ENCODE measurements at places on chromosomes 11 and 22.

- no peak for DNase-seq
These were observed 1.7 kb downstream of the PDE3B start for GRCh38 chr11:14645015-14645912.

DNA sequence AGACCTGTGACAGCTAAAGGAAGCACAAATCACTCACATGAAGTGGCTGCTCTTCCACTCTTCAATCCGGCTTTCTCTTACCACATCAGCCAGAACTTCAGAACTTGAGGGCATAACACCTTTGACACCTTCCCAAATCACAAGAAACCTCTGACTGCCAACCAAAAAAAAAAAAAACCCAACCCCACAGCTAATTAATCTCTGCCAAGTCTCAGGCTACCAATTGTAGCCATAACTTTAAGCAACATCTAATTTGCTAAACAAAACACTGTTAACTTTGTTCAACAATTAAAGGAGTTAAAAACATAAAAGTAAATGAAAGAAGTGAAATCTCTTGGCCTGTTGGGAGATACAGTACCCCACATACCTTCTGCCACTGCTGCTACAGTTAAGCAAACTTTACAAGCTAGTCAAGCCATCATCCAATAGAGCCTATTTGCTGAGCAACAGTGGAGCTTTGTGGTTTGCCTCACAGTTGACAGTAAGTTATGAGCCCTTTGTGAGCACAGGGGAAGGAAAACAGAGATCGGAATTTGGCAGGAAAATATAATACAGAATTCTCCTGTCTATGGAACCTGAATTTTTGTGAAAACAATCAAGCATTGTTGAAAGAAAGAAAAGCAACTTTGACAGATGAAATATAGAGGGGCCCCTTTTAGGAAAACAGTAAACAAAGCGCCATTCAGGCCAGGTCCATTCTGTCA is at the start of gene SOX6:
Gene SOX6 (minus strand): TSS at position 490 of the 704 bp plus-strand sequence. CDS start 15,298 bp downstream, outside the sequence.
- no peak for DNase-seq

GRCh38 chr11:100970283-100971164 is 159.1 kb downstream of the PGR start:
- DNase-seq, result no peak

DNA sequence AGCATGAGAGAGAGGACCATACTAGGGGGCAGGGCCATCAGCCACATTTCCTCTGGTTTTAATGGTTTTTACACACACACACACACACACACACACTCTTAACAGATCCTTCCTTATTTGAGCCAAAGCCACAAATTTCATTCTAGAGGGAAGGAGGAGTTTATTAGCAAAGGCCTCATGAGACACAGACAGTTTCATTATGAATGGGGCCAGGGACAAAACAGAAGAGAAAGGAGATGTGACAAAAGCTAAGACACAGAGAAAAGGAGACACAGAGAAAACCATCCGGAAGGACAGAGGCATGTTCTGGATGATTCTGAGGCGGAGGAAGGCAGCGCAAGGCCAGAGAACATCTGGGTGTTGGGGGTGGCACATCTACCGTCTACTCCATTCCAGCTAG is 32.2 kb upstream of the ARFGAP3 start:
- no peak for DNase-seq

DNA sequence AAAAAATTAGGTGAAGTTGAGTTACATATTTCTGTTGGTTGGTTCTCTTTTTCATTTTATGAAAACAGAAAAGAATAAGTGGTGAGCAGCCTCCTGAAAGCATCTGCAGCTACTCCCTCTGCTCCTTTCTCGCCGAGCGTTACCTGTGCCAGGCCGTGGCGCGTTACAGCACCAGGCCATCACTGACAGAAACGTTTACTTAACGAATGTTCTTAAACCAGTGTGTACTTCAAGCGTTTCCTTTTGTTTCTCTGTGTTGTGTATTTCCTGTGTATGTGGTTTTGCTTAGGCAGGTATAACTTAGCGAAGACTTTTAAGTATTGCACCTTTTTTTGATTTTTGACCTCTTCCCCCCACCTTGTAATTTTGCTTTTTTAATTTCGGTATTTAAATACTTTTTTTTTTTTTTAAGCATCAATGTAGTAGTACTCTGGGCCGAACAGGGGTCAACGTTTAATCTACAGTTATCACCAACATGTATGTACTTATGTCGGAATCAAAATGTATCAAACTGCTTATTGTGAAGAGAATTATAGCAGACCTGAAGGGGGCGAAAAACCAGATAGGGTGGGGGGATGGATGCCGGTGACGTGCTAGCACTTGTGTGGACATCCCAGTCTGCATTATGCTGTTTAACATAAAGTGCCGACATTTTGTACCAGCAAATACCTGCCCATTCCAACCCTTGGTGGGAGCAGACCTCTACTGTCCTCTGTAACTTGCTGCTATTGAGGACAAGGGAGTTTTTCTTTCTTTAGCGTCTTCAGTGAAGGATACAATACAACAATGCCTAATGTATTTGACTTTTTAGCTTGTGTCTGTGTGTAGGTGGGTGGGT is 21.6 kb upstream of the ADSL start:
- DNase-seq, result no peak

GRCh38 chr22:28208036-28208435 is 289.0 kb upstream of the PITPNB start:
- no peak for DNase-seq

GRCh38 chr11:129035244-129035643 is 92.6 kb upstream of the TP53AIP1 start:
- DNase-seq, result no peak

- peak; percentile 65 for DNase-seq
These were observed 5.3 kb upstream of the INS start for GRCh38 chr11:2166091-2166851.

DNA sequence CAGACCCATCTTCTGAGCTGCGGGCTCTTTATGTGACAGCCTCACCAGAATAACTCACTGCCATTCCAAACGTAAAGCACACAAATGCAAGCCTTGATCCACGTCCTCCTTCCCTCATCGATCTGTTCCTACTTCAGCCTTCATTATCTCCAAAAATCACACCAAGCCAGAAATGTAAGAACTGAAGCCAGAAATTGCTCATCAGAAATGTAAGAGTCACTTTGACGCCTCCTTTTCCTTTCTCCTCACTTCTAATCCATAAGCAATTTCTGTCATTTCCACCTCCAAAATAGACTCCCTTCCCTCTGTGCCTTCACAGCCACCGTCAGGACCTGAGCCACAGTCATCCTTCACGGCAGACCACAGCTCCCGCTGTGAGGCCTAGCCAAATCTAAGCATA is 387.3 kb upstream of the B3GAT1 start:
- DNase-seq, result no peak

- no peak for DNase-seq
These were observed 227.7 kb upstream of the TENM4 start for GRCh38 chr11:79668575-79668974.

- no peak for DNase-seq
These were observed 59.9 kb downstream of the LARGE1 start for GRCh38 chr22:33860386-33860785.

DNA sequence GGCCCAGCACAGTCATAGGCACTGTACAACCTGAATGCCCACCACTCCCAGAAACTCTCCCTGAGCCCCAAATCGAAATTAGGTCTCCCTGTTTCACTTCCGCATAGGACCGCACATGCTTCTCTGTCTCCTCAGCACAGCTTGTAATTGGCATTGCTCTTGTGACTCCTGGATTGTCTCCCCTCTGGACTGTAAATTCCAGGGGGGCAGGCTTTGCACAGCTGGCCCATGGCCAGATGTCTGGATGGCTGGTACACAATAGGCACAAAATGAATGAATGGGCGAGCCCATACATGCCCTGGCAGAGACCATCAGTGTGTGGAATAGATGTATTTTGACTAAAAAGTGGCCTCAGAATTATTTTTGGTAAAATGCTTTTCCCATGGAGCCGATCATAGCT is 63.3 kb upstream of the PHF21B start:
- DNase-seq, result no peak
